ENCODE measurements at places on chromosomes 5 and 9.

- DNase-seq, result no peak
Observed at GRCh38 chr9:131579789-131580211, 34.5 kb downstream of the PRRT1B start.

GRCh38 chr5:61974680-61975079, 331.3 kb upstream of the KIF2A start:
- no peak for DNase-seq

DNA sequence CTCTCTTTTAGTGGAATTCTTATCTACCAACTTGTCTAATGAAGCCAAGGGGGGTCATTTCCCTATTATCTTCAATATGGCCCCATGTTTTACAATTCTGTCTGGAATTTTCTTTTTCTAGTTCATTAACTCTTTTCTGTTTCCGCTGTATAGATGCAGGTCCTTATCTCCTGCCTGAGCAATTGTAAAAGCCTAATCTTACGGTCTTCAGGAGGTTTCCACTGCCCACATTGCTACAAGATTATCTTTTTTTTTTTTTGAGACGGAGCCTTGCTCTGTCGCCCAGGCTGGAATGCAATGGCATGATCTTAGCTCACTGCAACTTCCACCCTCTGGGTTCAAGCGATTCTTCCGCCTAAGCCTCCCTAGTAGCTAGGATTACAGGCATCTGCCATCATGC, 132.3 kb downstream of the UNC13B start:
- no peak for DNase-seq

- no peak for DNase-seq
Observed at GRCh38 chr9:134914501-134914834, 3.2 kb downstream of the FCN1 start.

DNA sequence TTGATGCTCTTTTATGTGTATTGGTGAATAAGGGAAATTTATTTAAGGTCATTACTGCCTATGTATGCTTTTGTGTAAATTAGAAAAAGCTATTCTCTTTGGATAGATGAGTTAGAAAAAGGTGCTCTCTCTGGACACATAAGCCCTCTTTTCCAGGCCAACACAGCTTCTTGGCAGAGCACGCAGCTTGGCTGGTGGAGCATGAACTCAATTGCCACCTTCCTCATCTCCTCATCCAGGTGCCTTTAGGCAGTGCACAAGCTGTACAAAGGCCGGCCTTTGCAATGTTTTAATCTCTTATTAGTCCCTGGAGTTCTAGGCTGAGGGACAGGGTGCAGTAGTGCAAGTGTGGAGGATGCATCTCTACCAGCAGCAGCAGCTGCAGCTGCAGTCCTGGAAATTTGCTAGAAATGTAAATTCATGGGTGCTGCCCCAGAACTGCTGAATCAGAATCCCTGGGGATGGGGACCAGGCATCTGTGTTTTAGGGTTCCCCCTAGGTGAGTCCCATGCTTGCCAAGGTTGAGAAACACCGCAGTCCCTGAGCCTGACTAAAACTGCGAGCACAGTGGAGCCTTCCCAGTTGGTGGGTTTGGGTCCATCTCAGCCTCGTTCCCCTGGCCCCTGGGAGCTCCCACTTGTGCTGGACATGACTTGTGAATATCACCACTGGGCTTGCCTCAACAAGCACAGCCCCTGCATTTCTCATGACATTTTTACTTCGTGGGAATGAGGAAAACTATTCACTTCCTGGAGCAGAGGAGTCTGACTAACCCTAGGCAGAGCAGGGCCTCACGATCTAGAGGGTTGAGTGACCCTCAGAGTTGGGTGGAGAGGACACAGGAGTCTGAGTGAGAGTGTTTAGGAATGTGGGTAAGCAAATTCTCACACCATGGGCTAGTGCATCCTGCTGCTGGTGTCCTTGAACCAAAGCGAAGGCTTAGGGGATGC, 272.3 kb downstream of the ZSWIM6 start:
- DNase-seq, result no peak

- DNase-seq, result no peak
Observed at GRCh38 chr5:56479126-56479525, 246.0 kb upstream of the ANKRD55 start.

- no peak for DNase-seq
Observed at GRCh38 chr9:113368982-113369854, 7.6 kb downstream of the HDHD3 start.

- no peak for DNase-seq
Observed at GRCh38 chr5:60651872-60652620, 47.9 kb downstream of the DEPDC1B start.

DNA sequence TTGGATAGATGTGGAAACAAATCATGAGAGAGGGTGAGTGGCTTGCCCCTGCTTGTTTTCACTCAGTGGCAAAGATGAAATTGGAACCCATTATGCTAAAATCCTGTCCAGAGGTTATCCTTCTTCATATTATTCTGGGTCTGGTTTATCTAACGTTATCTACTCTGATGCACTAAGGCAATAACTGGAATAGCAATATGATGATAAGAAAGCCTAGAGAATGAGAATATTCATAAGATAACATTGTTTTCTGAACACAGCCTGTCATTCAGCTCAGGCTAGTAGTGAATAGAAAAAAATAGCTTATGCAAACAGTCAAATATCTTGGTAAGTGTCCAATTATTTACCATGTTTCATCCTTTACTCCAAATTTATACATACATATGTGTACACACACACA, 132.0 kb upstream of the C6 start:
- no peak for DNase-seq

DNA sequence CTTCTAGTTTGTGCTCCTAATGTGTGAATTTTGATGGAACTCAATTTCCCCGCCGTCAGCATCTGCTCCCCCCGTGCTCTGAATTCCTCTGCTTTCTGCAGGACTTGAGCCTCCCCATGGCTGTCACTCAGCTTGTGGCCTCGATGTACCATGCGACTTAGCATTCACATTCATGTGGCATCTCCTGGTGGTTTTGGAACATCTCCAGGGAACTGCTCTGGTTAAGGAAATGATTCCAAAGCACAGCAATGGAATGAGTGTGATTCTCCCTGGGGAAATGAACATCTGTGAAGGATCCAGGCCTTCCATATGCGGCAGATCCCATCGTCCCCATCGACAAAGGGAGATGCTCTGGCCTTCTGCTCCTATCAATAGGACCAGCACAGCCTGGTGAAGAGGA, 119.0 kb downstream of the ENTREP1 start:
- DNase-seq, result no peak

DNA sequence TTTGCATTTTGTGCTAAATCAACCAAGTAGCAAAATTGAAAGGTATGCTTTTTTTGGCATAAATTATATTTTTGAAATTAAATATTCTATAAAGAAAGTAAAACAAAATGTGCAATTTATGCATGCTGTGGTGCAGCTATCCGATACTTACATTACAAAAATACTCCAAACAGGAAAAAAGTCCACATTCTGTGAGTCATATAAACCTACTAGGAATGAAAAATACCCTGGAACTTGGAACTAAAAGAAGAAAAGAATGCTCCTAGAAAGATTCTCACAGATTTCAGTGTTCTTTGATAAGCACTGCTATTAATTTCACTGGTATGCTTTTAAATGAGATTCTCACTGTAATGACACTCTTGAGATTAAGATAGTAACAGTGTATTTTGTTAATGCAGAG, 92.6 kb downstream of the OSMR start:
- DNase-seq, result no peak

GRCh38 chr5:177442066-177442826, 4.4 kb upstream of the PRR7 start:
- DNase-seq, result no peak

GRCh38 chr9:3824581-3824980, 298.8 kb upstream of the RFX3 start:
- no peak for DNase-seq

GRCh38 chr5:95810305-95811125, 12.0 kb downstream of the GLRX start:
- no peak for DNase-seq

DNA sequence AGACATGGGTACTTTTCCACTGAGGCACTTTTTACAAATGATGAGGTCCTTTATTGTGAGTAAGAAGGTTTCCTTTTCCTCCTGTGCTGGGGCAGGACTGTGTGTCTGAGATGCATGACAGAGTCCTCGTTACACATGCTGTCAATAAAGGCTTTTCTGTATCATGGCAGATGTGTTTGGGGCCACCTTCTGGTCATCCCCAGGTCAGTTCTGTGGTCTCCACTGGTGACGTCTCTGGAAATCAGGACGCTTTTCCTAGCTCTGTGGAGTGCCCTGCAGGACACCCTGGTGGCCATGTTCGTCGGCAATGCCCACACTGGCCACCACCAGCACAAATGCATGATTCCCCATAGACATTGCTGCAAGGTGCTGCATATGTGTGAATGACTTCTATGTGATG, 2.8 kb downstream of the CMBL start:
- no peak for DNase-seq

- DNase-seq, result no peak
Observed at GRCh38 chr5:80054682-80055081, 19.5 kb downstream of the THBS4 start.

GRCh38 chr9:91403665-91404543, 19.7 kb downstream of the NFIL3 start:
- DNase-seq, result no peak

- no peak for DNase-seq
Observed at GRCh38 chr9:131480258-131480657, 22.5 kb upstream of the POMT1 start.

- DNase-seq, result no peak
Observed at GRCh38 chr9:2055203-2055658, 40.1 kb downstream of the SMARCA2 start.

DNA sequence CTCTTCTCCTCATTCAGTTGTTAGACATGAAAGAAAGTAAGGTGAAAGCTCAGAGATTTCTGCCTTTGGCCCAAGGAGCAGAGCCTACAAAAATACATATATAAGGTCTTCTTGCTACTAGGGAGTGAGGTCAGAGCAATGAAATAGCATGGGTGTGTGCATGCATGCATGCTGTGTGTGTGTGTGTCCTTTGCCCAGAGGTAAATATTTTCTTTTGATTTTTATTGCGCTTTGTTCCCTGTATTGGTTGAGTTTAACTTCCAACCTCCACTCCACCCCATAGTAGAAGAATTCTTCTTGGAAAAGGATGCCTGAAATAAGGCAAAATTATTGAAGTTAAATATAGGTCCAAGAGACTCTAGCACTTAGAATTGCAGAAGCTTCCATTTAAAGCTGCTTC, 248.0 kb upstream of the PTGER4 start:
- no peak for DNase-seq

DNA sequence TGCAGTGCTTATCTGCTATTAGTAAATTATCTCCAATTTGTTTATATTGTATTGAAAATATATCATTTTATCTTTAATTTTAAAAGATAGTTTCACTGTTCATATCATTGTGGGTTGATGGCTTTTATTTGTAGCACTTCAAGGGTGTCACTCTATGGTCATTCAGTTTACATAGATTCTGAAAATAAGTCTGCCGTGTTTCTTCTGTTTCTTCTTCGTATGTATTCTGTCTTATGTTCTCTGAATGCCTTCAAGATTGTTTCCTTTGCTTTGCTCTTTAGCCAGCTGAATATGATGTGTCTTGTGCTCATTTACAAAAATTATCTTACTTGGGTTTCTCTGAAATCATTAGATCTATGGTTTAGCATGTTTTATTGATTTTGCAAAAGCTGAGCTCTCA, 359.9 kb downstream of the CYLC2 start:
- no peak for DNase-seq

GRCh38 chr5:142197781-142198180, 89.2 kb downstream of the NDFIP1 start:
- no peak for DNase-seq

DNA sequence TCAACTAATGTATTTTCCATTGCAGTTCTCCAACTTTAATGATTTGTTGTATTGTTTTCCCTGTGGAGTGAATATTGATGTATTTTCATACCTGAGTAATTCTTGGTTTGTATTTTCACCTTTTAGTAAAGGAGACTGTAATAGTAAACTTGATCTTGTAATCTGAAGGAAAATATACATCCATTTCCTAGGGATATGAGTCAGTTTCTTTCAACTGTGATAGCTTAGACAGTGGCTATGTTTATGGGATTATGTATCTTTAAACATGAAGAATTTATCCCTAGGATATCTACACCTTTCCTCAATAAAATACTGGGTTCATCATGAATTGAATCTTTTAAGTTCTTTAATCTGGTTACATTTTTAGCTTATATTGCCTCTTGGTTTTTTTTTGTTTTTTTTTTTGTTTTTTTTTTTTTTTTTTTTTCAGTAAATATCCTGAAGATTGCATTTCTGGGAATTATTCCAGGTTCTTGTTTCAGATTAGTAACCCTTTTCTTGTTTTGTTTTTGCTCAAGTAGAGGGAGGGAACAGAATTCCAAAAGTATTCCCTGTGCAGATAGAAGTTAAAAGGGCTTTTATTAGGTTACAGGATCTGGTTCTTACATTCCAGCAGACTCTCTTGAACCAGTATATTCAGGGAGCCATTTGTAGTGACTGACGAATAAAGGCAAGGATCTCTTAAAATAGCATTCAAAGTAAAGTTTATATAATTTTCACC, 7.1 kb downstream of the WDR36 start:
- DNase-seq, result no peak

DNA sequence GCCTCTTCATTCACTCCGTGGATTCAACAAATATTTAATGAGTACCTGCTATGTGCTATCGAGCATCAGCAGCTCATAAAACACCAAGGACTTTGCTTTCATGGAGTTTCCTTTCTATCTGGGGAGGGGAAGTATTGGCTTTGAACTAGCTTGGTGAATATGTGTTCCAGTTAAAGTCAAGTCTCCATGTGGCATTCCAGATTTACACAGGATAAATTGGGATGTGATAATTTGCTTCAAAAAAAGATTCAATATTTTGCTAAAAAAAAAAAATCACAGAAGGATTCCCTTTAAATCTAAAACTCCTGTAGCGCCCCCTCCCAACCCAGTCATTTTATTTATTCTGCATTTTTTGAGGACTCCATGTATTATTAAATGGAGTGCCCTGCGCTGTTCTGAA, 346.3 kb upstream of the SLC30A5 start:
- DNase-seq, result no peak

DNA sequence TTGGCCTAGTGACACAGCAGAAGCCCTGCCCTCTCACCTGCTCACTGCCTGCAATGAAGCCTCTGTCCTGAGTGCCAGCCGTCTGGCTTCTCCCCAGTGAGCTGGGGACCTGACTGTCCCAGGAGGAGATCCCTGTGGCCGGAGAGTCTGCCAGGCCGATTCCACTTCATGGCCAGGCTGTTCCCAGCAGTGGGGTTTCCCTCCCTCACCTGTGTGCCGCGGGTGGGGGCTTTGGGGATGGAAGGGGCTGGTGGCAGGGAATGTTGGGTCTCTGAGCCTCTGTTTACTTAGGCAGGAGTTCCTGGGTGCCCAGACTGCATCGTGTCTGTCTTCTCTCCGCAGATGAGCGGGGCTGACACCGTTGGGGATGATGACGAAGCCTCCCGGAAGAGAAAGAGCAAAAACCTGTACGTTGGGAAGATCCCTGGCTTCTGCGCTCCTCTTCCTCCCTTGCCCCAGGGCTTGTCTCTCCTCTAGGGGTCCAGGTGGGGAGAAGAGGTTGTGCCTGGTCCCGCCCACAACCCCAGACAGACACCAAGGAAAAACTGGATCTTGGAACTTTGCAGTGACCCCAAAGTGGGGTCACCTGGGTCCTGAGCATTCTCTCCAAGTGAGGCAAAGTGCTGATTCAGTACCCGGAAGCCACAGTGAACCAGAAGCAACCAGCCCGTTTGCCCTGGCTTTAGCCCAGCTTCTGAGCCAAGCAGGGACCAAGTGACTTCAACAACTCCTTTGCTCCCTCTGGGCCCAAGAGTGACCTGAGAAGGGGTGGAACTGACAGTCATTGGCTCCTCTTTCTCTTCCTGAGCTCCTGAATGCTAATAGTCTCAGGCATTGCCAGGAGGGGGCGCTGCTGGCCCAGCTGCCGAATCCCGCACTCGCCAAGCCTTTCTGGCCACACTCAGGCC, 127.7 kb downstream of the RGS3 start:
- DNase-seq, result peak; percentile 94

- DNase-seq, result peak; percentile 60
Observed at GRCh38 chr5:77087484-77088261, 588 bp upstream of the ZBED3 start.

All from right forelimb (tissue), 1 donor.